Effector CD8-positive, alpha-beta T cell (primary cell): ENCODE measurements at places on chromosomes 12 and 14.

DNA sequence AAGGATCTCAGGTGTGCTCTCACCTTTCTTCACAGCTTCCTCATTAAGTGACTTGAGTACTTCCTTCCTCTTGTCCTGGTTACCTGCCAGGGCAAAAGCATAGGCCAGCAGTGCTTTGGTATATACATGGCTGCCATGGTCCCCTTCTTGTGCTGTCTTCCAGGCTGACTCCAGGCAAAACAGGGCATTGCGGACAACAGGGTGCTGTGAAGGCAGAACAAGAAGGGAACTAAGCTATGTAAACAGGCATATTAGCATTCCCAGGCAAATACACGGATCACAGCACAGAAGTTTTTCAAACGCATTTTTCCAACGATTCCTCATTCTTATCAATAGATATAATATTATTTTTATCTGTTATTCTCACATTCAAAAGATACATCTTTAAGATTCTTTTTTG, 39.0 kb downstream of the A2M start:
- no peak for DNase-seq

DNA sequence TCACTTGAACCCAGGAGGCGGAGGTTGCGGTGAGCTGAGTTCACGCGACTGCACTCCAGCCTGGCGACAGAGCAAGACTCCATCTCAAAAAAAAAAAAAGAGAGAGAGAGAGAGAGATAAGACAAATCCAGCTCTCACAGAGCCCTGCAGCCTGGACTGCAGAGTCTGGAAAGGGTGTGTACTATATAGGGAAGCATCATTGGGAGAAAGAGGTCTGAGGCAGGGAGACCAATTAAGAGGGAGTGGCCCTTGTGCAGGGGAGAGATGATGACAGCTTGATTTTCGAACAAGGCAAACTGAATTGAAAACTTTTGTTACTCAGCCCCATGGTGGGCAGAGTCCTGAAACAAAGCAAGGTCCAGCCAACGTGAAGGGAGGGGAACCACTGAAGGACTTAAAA, 116.2 kb downstream of the CCDC60 start:
- no peak for DNase-seq

GRCh38 chr12:1338483-1339177, 255.8 kb downstream of the FBXL14 start:
- DNase-seq = no peak

DNA sequence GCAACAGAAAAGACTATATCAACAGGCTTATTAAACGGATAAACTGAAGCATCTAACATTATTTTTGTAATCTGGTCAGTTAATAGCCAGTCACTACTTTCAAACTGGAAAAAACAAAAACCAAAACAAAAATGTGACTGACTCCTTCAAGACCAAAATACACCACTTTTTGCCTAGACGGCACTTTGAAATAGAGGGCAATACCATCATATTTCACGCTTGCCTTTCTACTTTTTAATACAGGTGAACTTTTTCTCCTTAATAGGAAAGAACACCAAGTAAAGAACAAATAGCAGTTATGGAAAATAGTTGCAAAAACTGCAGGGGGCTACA, 550 bp upstream of the NUP107 start:
- no peak for DNase-seq

GRCh38 chr14:49191380-49191779, 394.8 kb downstream of the RPS29 start:
- DNase-seq = no peak

- no peak for DNase-seq
Measured at GRCh38 chr12:34393821-34394150, 371.5 kb downstream of the ALG10 start.

DNA sequence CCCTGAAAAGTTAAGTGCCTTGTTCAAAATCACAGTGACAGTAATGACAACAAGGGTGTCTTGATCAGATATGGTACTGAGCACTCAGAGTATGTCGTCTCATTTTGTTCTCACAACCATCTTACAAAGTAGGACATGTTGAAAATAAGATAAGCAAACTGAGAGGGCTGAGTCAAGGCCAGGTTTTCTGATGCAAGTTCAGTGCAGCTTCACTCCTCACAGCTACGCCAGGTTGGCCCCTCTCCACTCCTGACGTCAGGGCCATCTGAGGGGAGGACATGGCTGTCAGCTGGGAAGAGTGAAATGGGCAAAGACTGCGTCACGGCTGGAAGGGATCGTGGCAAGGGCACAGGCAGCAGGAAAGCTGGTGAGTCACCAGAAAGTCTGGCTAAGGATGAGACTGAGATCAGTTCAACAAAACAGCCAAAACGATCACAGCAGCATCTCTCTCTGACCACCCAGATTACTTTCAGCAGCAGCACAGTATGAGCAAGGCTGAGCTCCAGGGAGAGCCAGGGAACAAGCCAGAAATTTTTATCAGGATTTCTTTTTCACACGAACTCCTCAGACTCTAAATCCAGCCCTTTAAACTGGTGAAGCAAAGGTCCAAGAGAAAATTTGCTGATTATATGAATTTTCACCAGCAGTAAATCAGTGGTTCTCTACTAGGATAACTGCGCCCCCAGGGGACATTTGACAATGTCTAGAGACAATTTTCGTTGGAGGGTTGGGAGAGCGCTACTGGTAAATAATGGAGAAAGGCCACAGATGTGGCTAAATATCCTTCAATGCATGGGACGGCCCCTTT, 297.9 kb upstream of the AMIGO2 start:
- DNase-seq = no peak

- DNase-seq = no peak
Measured at GRCh38 chr14:104794631-104794992, 936 bp downstream of the AKT1 start.

GRCh38 chr12:62701492-62701891, 233.5 kb downstream of the PPM1H start:
- DNase-seq = no peak

- no peak for DNase-seq
Measured at GRCh38 chr12:110638796-110639195, 24.9 kb downstream of the TCTN1 start.

- DNase-seq = no peak
Measured at GRCh38 chr12:110579535-110580253, 3.4 kb downstream of the PPTC7 start.
